Stimulated activated naive B cell treated with anti-CD40 and anti-IgM and Interleukin-4, amounts not matched to agents 10 μg/mL and 1 μg/mL and 100 μg/mL, for 72 hours (primary cell): ENCODE measurements at places on chromosomes 3 and 15.

DNA sequence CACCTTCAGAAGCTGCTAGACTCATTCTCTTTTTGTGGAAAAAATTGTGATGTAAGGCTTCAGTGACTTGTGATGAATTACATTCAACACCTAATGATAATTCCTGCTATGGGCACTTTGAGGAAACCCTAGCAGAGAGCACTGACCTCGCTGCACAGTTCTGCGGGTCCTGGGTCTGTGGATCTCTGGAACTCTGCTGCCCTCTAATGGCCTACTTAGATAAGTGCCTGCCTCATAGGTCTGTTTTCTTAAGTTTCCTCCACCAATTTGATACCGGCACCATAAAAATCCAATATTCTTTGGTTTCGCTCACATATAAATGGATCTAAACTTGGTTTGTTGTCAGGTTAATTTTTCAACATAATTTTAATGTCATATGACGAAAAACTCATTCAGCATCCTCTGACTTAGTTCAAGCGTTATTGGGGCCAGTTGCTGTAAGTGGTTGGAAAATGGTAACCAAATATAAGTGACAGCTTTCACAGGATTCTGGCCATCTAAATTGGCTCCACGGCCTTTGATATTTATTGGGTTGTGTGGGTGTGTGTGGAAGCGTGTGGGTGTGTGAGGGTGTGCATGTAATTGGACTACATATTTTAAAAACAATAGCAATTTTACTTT is 10.4 kb downstream of the SLITRK3 start:
- DNase-seq: no peak

DNA sequence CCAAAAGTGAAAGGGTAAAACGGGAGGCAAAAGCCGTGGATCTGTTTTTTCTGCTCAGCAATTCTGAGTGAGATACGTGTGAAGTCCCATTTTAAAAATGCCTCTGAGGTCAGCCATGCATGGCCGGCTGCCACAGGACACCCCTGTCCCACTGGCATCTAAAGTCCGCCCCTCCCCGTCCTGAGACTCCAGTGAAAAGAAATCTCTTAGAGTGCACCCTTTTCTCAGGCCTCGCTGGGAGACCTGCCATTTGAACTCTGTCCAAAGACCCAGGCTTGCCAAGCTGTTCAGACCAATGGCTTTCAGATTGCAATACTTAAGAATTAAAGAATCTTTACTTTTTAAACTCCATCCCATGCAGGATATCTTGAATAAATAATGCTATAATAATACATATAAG is 61.0 kb upstream of the SLC24A5 start:
- DNase-seq: no peak

DNA sequence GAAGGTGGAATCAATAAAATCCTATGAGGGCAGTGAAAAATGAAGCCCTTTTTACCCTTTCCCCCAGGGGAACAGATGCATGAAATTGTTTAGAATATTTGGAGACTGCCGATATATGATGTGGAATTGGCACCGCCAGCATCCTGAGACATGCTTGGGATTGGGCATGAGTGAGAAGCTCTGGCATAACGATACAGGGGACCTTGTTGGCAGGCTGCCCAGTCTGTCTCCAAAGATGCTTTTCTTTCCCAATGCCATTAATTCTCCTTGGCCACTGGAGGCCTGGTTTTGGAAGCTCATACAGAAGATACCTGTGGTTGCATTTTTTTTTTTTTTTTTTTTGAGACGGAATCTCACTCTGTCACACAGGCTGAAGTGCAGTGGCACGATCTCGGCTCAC is 800.6 kb upstream of the LMCD1 start:
- DNase-seq: no peak

DNA sequence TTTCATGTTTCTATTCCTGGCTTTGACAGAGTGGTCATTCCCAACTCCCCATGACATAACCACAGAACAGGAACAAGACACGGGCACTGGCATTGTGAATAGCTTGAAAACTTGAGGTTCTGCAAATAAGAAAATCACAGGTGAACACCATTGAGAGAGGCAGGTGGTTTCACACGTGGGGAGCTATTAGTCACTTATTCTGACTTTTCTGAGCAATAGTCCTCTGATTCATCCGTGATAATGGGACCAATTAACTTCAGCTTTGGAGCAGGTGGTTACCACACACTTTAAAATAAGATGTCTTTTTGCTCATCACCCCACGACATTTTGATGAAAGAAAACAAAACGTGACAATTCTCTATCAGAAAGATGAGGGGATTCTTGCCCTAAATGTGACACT is 224.7 kb downstream of the KLF13 start:
- no peak for DNase-seq

DNA sequence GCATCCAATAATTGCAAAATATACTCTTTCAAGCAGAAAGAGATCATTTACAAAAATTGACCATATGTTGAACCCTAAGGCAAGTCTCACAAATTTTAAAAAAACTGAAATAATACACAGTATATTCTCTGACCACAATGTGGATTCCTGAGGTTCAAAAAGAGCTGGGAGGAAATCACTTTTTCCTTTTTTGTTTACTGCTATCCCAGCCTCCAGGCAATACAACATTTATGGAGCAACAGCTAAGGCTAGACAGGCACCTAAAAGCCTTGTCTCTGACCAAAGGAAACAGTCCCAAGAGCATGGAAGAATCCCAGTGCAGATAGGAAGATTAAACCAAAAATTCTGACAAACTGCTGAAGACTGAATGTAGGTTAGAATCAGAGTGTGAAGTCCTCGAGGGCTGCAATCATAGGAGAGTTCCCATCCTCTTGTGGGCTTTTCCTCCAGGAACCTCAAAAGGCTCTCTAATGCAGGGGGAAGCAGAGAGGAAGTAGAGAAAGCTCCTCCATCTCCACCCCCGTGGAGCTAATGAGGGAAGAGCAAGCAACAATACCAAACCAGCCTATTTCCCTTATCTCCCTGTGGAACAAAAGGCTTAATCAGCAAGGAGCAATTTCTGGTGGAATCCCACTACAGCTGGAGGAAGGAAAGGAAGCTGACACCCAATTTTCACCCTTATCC is 57.0 kb downstream of the TMCC1 start:
- no peak for DNase-seq

DNA sequence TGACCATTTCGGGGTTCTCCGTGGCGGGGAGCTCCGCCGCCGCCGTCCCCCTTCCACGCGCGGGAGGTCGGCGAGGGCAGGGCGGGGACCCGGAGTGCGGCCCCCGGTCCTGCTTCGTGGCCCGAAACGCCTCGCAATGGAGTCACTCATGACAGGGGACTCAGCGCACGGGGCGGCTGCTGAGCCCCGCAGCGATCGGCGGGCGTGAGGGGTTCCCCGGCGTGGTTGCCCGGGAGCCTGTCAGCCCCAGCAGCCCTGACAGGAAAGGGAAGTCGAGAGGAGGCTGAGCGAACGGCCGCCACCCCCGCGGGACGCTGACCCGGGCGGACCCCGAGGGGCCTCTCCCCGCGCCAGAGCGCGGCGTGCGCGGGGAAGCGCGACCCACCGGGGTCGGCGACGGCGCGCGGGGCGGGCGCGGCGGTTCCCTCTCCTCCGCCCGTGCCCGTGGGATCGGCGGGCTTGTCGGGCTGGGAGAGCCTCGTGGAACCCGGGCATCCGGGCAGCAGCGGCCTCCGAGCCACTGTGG is 564 bp upstream of the PIGZ start:
- peak; percentile 53 for DNase-seq

GRCh38 chr15:67521783-67522568 is 1.0 kb downstream of the C15orf61 start:
- DNase-seq: no peak

DNA sequence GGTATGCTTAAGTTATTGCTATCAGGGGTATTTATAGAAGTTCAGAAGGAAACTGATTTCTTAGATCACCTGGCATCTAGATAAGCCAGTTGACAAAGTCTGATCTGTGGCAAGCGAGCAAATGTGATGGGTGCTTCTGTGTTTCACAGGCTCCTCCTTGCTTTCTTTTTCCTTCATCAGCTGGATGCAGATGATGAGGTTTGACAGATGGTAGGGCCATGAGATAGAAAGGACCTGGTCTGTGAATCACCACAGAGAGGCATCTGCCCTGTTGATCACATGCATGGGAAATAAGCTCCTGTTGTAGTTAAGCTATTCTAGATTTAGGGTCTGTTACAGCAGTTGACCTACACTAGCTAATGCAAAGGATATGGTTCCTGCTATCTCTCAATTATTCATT is 372.0 kb downstream of the NEK10 start:
- no peak for DNase-seq

DNA sequence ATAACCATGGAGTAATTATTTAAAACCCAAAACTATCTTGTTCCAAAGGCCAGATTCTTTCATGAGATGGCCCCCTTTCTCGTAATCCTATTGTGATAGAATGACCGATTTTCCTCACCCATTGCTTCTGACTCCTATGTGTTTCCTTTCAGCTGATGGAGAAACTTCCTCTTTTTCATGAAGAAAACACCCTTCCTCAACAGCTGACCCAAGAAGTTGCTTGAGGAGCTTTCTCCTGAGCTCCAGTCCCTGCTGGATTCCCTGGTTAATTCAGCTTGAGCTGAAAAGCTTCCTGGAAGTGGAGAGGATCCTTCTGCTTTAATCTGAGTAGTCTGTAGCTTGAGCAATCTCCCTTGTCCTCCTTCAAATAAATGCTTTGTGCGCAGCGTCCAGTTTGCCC is 75.0 kb downstream of the BFSP2 start:
- DNase-seq: no peak

DNA sequence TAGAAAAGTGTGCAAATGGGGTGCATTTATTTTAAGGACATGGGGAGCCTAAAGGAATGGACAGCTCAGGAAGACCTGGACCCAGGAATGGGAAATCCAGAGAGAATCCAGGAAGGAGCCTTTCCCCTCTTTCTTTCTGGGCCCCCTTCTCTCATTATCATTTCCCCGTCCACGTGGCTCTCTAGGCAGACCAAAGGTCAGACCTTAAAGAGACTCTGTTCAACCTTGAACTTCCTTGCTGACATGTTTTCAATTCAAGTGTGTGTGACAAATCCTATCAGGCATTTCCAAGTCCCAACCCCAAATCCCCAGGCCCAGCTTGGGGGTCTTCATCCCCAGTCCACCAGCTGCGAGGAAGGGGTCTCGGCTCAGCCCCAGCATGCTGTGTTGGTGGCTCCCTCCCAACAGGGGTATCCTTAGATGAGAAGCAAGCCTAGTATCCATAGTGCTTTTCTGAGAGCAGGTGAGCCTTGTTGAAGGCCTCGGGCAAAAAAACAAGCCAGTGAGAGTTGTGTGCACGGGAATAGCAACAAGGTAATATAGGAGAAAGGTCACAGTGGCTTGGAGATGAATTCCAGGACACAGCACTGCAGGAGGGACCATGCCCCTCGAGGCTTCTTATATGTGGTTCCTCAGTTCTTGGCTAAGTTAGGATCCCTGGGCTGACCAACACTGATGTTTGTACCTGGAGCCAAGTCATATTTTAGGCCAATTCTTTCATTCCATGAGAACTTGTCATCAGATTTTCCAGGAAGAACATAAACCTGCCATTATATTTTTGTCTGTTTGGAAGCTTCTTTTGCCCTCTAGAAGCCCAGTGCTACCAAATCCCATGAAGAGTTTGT is 130.0 kb downstream of the ASB7 start:
- no peak for DNase-seq

DNA sequence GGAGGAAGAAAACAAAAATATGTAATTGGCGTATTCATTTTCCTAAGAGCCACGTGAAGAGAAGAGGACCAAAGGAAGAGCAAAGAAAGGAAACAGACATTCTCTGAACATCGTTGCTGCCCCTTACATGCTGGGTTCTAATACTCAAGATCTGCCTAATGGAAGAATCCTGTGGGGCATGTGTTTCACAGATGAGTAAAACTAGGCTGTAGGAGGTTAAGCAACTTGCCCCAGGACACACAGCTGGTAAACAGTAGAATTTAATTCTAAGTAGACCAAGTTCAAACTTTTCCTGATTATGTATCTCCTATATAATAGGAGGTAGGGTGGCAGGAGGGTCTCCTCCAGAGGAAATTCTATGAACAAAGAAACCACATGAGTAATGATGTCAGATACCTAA is 106.1 kb upstream of the TNFAIP8L3 start:
- no peak for DNase-seq

DNA sequence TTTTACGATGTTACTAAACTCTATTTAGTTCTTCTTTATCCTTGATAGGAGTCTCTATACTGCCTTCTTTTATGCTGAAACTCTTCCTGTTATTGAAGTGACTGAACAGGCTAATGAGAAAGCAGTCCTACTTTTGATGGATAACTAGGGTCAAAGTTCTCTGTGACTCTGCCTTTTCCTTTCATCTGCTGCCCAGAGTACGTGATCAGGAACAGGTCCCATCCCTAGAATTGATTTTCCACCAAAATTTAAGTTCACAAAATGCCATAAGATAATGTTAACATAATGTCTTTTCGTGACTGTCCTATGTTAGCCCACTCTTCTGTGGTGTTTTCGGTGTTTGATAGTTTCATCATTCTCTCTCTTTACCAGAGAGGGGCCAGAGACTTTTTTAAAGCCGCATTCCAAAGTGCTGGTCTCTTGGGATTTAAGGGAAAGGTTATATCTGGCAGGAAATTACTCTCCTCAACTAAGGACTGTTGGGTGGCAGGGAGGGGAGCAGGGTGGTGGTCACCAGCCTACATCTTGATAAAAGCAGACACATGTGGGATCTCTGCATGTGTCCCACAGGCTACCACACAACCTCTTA is 50.3 kb upstream of the PLXND1 start:
- no peak for DNase-seq

GRCh38 chr3:179330438-179330837 is 7.6 kb downstream of the ZNF639 start:
- DNase-seq: no peak

GRCh38 chr15:98776607-98777281 is 128.4 kb downstream of the IGF1R start:
- DNase-seq: no peak

DNA sequence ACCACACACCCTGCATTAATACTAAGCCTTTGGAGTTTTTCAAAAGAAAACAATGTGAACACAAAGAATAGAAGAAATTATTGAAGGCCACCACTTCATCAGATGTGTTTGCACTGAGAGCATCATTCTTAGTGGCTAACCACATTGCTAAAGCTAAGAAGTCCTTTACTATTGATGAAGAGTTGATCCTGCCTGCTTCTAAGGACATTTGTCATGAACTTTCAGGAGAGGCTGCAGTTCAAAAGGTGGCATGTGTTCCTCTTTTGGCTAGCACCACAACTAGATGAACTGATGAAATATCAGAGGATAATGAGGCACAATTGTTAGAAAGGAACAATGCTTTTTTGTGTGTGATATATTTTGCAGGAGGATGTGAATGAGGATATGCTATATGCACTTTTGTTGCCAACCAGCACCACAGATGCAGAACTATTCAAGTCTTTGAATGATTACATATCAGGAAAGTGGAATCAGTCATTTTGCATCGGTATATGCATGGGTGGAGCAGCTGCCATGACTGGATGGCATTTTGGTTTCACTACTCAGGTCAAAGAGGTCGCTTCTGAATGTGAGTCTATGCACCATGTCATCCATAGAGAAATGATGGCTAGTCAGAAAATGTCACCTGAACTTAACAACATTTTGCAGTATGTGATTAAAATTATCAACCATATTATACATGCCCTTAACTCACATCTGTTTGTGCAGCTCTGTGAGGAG is 2.5 kb upstream of the EID1 start:
- DNase-seq: no peak
